ENCODE measurements at places on chromosomes 5 and 9. TPM values are rescaled to one million over a fixed set of nuclear protein-coding genes. Genes with fewer than 3 reads are reported as not detected.

DNA sequence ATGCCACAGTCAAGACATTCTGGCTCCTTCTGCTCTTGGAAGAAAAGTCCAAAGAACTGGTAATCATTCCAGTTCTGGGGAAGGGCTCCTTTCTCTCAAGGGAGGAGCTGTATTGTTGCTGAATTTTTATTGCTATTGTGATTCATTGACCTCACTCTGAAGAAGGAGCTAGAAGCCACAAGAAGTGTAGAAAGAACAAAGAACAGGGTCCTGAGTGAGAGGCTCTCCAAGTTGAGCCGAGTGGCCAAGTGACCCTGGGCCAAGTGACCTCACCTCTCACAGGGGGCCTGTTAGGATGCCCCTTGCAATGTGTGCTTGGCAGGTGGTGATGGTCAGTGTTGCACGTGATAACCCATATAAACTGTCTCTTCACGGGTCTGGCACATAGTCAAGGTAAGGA lies 173.3 kb downstream of the FGF18 start:
- DNase-seq, result no peak

DNA sequence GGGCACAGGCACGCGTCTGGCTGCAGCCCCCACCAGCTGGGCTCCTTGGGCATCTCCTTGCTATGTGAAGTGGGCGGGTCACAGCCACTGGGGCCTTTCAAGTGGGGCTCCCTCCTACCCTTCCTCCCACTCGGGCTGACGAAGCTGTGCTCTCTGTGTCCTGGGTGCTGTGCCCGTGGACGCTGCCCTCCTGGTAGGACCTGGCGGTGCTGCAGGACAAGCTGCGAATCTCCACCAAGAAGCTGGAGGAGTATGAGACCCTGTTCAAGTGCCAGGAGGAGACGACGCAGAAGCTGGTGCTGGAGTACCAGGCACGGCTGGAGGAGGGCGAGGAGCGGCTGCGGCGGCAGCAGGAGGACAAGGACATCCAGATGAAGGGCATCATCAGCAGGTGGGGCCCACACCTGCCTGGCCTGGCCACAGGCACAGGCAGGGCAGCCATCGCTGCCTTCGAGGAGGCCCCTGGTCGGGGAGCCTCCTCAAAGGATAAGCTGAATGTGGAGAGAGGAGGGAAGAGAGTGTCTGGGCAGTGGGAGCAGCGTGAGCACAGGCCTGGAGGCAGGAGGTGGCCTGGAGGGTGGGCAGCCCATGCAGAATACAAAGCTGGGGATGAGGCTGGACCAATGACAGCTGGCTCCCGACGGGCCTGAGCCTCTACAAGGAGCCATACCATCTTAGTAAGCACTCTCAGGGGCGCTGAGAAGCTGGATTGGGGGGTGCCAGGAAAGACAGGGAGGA lies 124.7 kb downstream of the DAB2IP start:
- no peak for DNase-seq

- DNase-seq, result no peak
These were observed 94.4 kb upstream of the IL6ST start for GRCh38 chr5:56088967-56089829.

- DNase-seq, result no peak
These were observed 17.0 kb downstream of the FOCAD start for GRCh38 chr9:20701060-20701459.

Gene PCDHGB2
- total RNA-seq, result 2.6 TPM

DNA sequence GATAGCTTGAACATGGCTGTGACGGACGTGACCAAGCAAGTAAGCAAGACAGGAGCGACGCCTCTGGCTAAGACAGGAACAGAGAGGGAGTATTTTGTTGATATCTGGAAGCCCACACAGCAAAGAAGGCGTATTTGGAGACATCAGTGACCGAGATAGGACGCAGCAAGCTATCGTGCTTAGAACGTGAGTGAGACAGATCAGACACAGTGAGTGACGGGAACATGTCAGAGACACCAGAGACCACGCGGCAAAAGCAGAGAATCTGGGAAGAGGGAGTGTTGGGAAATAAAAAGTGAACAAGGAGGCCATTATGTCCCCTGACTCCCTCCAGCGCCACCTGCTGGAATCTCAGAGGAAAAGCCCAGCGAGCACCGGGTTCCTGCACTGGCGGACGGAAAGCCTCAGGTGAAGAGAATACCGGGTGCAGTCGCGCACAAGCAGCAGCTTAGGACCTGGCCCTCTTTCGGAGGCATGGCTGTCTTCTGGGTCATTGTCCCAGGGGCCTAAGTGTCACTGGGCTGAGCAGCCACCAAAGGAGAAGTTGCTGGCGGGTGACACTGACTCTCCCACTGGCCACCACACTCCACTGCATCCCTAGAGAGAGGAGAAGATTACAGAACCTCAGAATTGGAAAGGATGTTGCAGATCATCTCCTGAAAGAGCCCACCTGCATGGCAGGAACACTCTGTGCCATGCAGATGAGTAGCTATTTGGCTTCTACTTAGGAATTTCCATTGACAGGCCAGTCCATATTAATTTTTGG lies 99.1 kb downstream of the FBXO38 start:
- no peak for DNase-seq

Gene COL5A1
- total RNA-seq, result not detected

- DNase-seq, result no peak
These were observed 417.7 kb downstream of the ENC1 start for GRCh38 chr5:74222806-74223205.

Gene CNTFR
- not detected for total RNA-seq

Gene RNF38
- total RNA-seq, result 43.8 TPM

Gene PCDHB11
- not detected for total RNA-seq

DNA sequence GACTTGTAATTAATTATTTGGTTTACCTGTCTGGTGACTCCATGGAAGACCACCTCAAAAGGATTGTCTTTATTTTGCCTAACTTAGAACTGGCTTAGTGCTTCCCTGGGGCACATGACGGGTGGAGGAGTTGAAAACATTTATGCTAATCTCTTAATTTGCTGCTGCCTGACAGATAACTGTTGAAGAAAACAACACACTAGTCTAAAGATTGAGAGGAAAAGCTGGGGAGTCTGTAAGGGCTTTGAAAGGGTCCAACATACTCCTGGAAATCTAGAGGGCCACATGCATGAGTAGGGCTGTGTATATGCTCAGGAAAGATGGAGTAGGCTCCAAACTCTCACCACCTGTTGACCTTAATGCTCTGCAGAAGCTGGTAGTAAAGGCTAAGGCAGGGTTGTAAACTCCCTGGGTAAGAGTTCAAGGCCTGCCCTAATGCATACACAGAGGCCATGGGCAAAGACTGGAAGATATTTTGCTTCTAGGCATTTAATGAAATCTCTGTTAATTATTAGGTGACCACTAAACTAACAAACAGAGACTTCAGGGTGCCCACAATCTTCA lies 40.7 kb downstream of the NR3C1 start:
- DNase-seq, result no peak

Gene IL12B
- total RNA-seq, result 0.73 TPM

GRCh38 chr5:167061695-167062094 lies 1229.8 kb upstream of the WWC1 start:
- no peak for DNase-seq

DNA sequence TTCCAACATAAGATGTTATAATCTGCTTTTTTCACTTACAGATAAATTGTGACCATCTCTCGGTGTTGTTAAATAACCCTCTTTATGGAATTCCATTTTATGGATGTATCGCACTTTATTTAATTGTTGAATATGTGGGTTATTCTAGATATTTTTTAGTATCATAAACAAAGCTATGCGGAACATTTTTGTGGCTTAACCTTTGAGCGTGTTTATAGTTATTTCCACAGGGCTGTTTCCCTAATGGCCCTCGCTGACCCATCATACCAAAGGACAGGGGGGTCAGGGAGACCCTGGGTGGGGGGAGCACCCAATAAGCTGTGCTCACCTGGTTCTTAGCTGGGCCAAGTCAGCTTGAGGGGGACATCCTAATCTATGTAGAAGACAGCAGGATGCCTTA lies 65.3 kb downstream of the NDST1 start:
- no peak for DNase-seq

- DNase-seq, result no peak
These were observed 8.4 kb downstream of the SH2D3C start for GRCh38 chr9:127769929-127770582.

Gene CCDC127
- 6.4 TPM for total RNA-seq

GRCh38 chr5:172871982-172872381 lies 37.9 kb downstream of the ERGIC1 start:
- no peak for DNase-seq

- DNase-seq, result no peak
These were observed 11.4 kb downstream of the LAMC3 start for GRCh38 chr9:131020388-131020787.

Gene HTR4
- not detected for total RNA-seq

- DNase-seq, result no peak
These were observed 6.4 kb upstream of the TOR4A start for GRCh38 chr9:137270929-137271695.

GRCh38 chr5:66072031-66072430 lies 72.1 kb upstream of the SREK1 start:
- DNase-seq, result no peak

DNA sequence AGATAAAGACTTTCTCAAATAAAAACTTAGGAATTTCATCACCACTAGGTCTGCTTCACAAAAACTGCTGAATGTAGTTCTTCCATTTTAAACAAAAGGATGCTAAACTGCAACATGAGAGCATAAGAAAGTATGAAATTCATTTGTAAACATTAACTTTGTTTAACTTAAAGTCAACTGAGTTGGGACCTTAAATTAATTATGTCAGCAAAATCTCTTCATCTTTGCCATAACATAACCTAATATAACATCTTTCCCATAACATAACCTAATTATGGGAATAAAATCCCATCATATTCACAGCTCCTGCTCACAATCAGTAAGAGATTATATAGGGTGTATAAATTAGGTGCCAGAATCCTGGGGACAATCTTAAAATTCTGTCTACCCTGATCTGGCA lies 78.8 kb upstream of the PCSK5 start:
- no peak for DNase-seq

Gene NIM1K
- total RNA-seq, result 0.39 TPM

DNA sequence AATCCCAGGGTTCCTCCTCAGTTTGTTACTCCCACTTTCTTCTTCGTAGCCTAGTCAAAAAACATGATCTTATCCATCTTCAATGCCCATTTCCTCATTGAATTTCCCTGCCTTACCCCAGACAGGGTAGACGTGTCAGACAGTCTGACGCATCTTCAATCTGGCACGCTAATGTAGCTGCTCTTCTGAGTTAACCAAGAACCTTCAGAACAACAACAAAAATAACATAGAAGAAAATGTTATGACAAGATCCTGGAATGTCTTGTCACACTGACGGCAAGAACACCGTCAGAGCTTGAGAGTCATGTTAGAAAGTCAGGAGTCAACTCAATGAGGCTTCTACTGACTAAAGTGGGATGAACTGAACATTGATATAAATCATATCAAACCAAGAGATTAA lies 122.7 kb upstream of the SPDL1 start:
- DNase-seq, result no peak

Gene PSAT1
- total RNA-seq, result 59.4 TPM

GRCh38 chr9:2785060-2785950 lies 58.6 kb downstream of the PUM3 start:
- DNase-seq, result no peak

Gene UTP15
- 35.7 TPM for total RNA-seq

- DNase-seq, result no peak
These were observed 105.3 kb downstream of the PAX5 start for GRCh38 chr9:36928670-36929349.

GRCh38 chr5:128007939-128008338 lies 75.6 kb upstream of the SLC12A2 start:
- DNase-seq, result no peak

Gene SOX30
- total RNA-seq, result 0.47 TPM

Gene KIF12
- not detected for total RNA-seq

- no peak for DNase-seq
These were observed 80.4 kb downstream of the SPRY4 start for GRCh38 chr5:142244440-142244839.

DNA sequence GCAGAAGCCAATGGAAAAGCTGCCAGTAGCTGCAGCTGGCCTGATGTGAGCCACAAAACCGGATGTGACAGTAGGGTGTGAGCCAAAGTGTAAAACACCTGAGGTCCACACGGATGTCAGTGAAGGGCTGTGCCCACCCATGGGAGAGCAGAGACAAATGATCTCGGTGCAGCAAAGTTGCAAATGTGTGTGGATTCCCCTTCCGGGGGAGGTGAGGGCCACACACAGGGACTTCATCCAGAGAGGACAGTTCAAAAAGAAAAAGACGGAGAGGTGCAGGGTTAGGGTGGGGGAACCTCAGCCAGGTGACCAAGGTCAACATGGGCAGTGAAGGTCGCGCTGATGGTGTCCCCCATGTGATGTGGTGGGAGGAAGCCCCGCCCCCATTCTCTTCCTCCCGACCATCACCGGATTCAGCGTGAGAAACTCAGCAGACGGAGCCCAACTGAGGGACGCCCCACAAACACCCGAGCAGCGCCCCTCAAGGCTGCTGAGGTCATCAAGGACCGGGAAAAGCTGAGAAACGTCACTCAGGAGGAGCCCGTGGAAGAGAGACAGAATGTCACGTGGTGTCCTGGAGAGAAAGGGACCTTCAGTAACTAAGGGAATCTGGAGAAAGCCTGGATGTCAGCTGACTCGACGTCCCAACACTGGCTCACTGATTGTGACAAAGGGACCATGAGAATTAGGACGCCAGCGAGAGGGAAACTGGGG lies 11.4 kb upstream of the PTGDS start:
- DNase-seq, result no peak

Gene FOXI1
- not detected for total RNA-seq

Gene OSMR
- total RNA-seq, result not detected

DNA sequence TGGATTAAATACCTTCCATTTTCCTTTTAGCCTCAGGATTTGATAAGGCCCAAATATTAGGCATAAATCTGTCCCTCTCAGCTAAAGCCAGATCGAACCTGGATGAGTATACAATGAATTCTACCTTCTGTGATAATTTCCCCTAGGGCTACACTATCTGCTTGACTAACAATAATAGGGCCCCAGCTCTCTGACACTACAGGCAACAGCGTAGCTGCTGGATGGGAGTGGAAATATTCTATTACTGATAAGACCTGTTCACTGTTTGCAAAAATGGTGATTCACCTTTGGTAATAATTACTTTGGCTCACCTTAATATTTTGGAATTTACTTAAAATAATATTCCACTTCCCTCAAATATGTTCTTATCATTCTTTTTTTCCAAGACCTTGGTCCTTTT lies 644.2 kb upstream of the SEMA6A start:
- no peak for DNase-seq

Gene AQP7
- not detected for total RNA-seq

Gene PTGES
- total RNA-seq, result not detected

DNA sequence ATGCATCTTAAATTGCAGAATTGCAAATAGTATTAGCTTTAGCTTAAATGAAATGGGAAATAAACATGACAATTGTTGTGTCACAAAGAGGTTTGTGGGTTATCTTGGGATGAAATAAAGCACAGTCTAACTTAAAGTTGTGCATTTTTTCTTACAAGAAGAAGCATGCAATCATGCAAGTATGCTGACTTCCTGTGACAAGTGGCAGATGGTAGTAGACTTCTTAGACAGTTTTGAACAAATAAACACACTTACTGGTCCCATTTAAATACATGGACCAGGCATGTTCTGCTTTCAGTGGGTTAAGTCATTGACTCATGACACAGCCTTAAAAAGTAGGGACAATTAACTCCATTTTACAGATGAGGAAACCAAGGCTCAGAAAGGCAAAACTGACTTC lies 15.9 kb upstream of the C5orf63 start:
- no peak for DNase-seq

Measured in activated B cell treated with CpG ODN at 0.5 μM for 24 hours (primary cell).